ENCODE measurements at places on chromosomes 2 and 18. TPM values are rescaled to one million over a fixed set of nuclear protein-coding genes. Genes with fewer than 3 reads are reported as not detected.
A peak's percentile ranks its signal among the peaks of the same experiment; 100 is the strongest.

IL36A gene
- total RNA-seq, result not detected

- H3K4me3 ChIP-seq, result no peak overlapping the region
- H3K27ac ChIP-seq, result no peak overlapping the region
- no peak for DNase-seq
- no peaks in the 10 kb centered on the region for H3K27me3 ChIP-seq
- no peaks in the 10 kb centered on the region for H3K36me3 ChIP-seq
Observed at GRCh38 chr18:55550471-55550870, 37.5 kb downstream of the TCF4 start.

DNA sequence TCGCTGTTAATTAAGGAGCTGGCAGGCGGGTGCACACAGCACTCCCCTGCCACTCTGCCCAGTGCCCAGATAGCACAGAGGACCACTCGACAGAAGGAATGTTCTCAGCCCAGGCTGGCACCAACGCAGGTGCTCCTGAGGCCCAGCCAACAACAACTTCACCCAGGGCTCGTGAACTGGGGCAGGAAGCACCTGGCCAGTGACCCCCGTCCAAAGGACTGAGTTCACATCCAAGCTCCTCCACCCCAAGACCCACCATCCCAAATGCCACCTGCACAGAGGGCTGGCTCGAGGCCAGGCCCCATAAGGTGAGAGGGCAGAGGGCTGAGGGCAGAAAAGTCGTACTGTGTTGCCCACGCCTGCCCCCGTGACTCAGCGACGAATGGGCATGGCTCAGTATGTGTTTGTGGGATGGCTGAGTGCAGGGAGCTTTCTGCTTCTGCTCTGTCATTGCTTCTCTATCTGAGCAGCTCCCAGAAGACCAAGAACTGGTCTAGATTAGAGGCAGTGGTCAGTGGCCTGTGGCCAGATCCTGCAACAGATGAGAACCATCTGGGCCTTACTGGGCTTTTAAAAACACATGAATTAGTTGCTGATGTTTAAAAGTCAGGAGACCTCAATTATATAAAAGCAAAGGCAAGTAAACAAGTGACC is 68.4 kb downstream of the POLR1A start:
- H3K4me3 ChIP-seq, result no peak overlapping the region
- DNase-seq, result no peak
- no peaks in the 10 kb centered on the region for H3K4me1 ChIP-seq
- peaks cover 69% of the 10 kb centered on the region for H3K36me3 ChIP-seq

DNA sequence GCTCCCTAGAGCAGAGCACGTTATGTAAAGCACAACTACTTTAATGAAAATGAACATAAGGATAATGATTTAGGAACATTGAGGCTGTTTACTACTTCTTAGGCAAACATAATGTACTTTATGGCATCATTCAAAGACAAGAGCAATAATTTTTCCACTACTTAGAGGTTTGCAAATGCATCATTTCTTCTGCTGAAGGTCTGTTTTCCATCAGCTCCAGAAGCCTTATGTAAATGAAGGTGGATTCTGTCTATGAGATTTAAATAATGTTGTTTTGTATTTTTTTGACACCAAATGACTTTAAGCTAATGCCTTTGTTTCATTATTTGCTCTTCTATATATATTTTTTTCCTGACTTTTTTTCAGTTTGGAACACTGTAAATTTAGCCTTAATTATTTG is 28.1 kb downstream of the MREG start:
- no peaks in the 10 kb centered on the region for H3K27me3 ChIP-seq
- H3K36me3 ChIP-seq, result peaks cover 24% of the 10 kb centered on the region

OTOS gene
- total RNA-seq, result not detected

GRCh38 chr18:50956116-50956515 is 11.7 kb upstream of the ELAC1 start:
- no peaks in the 10 kb centered on the region for H3K4me1 ChIP-seq
- no peak for DNase-seq
- no peaks in the 10 kb centered on the region for H3K27me3 ChIP-seq
- H3K27ac ChIP-seq, result no peak overlapping the region
- no peaks in the 10 kb centered on the region for H3K36me3 ChIP-seq
- no peak overlapping the region for H3K4me3 ChIP-seq

NDUFV2 gene
- 188 TPM for total RNA-seq

- H3K27ac ChIP-seq, result peak within 1 kb of the TSS; percentile 88
- H3K4me1 ChIP-seq, result peaks cover 68% of the 10 kb centered on the region
Observed at GRCh38 chr18:63476668-63477067, at the start of gene SERPINB5. SERPINB5 (plus strand) TSS chr18:63476958; CDS start chr18:63484429, 7,471 bp downstream.

- no peak overlapping the region for H3K27ac ChIP-seq
- no peaks in the 10 kb centered on the region for H3K36me3 ChIP-seq
- H3K4me3 ChIP-seq, result no peak overlapping the region
- DNase-seq, result peak; percentile 36
Observed at GRCh38 chr2:211367711-211368110, 811.3 kb downstream of the CPS1 start.

DNA sequence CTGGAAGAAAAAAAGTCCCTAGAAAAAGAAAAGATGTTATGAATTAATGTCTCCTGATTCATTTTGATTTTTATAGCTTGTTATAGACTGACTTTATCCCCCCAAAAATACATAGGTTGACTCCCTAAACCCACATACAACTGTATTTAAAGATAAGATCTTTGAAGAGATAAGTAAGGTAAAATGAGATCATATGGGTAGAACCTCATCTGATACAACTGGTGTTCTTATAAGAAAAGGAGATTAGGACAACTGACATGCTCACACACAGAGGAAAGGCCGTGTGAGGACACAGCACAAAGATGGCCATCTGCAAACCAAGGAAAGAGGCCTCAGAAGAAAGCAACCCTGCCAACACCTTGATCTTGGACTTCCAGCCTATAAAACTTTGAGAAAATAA is 117.5 kb downstream of the CD226 start:
- H3K4me1 ChIP-seq, result no peaks in the 10 kb centered on the region
- no peak overlapping the region for H3K27ac ChIP-seq
- no peak for DNase-seq

- no peak overlapping the region for H3K4me3 ChIP-seq
- peaks cover 4% of the 10 kb centered on the region for H3K4me1 ChIP-seq
- no peak for DNase-seq
- no peaks in the 10 kb centered on the region for H3K36me3 ChIP-seq
- no peak overlapping the region for H3K27ac ChIP-seq
- H3K27me3 ChIP-seq, result 0 out of 2 replicates have a peak, but pooled peaks cover under 1% of the 10 kb centered on the region
Observed at GRCh38 chr2:72155151-72155550, 7.5 kb upstream of the CYP26B1 start.

DNA sequence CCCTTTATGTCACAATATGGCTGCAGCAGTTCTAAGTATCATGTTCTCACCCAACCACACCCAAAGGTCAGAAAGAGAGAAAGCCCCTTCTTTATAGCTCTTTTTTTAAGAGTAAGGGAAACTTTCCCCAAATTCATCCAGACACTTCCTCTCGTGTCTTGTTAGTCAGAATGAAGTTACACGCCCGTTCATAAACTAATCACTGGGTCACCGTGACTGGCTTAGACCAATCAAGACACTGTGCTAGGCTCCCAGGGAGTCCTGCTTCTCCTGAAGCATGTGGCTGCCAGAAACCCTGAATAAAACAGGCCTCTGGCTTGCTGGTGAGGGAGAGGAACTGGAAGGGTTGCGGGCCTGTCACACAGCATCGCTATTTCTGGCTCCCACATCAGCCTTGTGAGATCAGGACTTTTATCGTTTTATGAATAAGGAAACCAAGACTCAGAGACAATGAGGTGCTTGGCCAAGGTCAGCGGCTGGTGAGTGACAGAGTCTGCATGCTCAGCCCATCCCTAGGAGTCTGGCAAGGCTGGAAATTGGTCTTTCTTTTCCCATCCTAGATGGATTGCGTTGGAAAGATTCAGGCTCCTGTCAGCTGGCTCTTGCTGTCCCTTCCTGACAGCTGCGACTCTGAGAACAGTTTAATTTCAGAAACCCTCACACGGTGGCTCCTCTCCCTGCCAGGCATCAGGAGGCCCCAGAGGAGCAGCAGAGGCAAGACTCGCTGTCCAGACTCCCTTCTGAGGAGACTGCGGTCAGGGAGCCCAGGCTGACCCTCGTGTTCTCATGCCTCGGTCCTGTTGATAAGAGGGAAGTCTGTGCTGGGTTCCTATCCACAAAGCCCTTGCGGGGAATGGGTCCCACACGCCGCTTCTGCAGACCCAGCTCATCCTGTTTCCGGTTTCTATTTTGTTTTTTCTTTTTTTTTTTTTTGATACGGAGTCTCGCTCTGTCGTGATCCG is 104.5 kb upstream of the TAF1B start:
- H3K27ac ChIP-seq, result no peak overlapping the region
- H3K4me1 ChIP-seq, result no peaks in the 10 kb centered on the region
- no peaks in the 10 kb centered on the region for H3K36me3 ChIP-seq
- DNase-seq, result no peak

DNA sequence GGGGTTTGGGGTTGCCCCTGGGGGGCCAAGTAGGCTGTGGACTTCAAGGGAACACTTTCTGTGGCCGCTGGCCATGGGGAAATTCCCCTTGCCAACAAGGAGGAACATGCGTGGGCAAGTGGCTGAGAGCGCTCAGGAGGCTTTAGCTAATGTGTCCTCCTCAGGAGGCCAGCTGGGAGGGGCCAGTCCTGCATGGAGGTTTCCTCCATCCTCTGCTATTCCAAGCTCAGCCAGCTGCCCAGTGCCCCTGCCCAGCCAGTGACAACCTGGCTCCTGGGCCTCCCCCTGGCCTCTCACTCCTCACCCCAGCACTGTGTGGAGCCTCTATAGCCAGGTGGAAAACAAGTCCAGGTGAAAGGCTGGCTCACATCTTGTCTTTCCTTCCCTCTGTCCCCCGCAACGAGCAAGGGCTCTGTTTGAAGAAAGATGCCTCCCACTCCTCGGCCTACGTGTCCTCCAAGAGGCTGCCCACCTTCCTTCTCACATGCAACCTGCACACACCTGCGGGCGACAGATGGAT is 64.4 kb upstream of the DAPL1 start:
- no peaks in the 10 kb centered on the region for H3K27me3 ChIP-seq
- peaks cover 5% of the 10 kb centered on the region for H3K4me1 ChIP-seq
- H3K36me3 ChIP-seq, result no peaks in the 10 kb centered on the region
- no peak overlapping the region for H3K4me3 ChIP-seq
- H3K27ac ChIP-seq, result no peak overlapping the region

Data from PC-3 (cell line).